NCI-H187 (cell line): ENCODE measurements at places on chromosomes 11 and 22.

- no peak for DNase-seq
Measured at GRCh38 chr11:29018631-29019030, 910.4 kb downstream of the METTL15 start.

GRCh38 chr22:36419912-36420882 is 32.4 kb upstream of the MYH9 start:
- DNase-seq, result no peak

DNA sequence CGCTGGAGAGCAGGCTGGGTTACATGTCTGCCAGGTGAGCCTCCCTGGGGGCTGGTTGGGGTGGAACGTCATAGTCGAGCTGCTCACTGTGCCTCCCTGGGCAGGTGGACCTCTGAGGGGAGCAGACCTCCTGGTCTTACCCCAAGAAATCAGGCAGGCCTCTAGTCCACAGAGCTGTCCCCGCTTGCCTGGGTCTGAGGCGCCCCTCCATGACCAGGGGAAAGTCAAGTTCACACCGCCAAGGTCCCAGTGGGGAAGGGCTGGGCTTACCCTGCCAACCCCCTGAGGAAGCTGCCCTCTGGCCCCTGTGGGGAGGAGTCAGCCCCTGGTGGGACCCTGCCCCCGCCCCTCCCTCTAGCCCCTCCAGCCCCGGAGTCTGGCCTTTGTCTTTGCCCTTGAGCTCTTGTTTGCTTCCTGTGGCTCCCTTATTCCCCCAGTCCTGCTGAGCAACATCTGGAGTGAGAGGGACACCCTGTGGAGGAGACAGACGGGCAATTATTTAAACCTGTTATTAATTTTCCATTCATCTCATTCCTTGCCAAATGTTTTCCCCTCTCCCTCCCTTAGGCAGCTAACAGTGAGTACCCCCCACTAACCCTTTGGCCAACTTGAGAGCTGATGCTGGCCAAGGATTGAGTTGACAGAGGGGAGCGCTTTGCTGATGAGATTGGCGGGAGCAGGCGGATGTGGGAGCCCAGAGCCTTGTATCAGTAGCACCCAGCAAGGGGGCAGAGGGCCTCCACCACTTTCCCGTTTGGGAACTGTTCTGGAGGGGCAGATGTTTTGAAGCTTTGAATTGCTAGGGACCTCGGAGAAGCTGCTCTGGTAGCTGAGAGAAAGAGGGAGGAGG is 83.4 kb downstream of the CEP164 start:
- DNase-seq, result no peak

DNA sequence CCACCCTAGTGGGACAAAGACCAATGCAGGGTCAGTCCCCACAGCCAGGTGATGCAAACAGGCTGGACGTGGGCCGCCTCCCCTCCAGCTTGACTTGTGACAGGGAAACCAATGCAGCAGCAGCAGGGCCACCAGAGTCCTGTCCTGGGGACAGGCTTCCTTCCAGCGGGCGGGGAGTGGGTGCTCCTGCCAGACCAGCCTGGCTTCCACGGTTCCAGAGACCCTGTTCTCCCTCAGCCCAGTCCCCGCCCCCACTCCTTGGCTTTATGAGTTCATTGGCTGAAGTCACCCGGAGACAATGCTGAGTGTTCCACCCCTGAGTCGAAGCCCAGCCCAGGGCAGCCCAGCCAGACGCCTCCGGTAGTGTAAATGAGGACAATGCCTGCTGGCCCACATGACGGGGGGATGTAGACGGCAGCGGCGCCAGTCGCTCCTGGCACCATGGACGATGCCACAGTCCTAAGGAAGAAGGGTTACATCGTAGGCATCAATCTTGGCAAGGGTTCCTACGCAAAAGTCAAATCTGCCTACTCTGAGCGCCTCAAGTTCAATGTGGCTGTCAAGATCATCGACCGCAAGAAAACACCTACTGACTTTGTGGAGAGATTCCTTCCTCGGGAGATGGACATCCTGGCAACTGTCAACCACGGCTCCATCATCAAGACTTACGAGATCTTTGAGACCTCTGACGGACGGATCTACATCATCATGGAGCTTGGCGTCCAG is at the start of gene TSSK2:
Gene TSSK2, plus strand, starts transcription at position 350 of the 726 bp plus-strand sequence. Its CDS starts 92 bp downstream, at position 442.
- DNase-seq, result no peak

- no peak for DNase-seq
Measured at GRCh38 chr22:20799449-20799848, 25.5 kb downstream of the SERPIND1 start.

DNA sequence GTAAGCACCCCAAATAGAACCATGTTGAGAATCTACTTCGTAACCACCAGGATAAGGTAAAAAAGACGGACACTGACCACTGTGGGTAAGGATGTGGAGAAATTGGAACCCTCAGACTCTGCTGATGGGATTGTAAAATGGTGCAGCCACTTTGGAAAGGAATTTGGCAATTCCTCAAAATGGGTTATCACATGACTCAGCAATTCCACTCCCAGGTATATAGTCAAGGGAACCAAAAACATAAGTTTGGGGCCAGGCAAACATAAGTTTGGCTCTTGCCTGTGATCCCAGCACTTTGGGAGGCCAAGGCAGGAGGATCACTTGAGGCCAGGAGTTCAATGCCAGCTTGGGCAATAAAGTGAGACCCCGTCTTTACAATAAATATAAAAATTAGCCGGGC is 5.1 kb upstream of the CABP2 start:
- no peak for DNase-seq

GRCh38 chr11:72625691-72626413 is 48.4 kb downstream of the PDE2A start:
- no peak for DNase-seq

DNA sequence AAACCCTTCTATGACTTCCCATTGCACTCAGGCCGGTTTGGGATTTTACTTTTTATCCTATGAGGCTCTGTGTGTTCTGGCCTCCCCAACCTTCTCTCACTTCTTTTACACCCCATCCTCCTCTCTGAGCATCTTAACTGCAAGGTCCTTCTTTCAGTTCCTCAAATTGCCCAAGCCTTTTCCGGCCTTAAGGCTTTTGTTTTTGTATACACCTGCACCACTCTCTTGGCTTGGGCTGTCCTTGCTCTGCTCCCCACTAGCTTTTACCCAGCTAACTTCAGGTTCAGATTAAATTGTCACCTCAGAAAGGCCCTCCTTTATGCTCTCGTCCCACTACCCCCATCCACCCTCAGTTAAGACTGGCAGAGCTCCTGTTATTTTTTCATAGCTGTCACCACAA is 55.5 kb downstream of the FAM83F start:
- DNase-seq, result no peak
